ENCODE measurements at places on chromosomes 7 and 10.
A peak's percentile ranks its signal among the peaks of the same experiment; 100 is the strongest.

- peak; percentile 52 for DNase-seq
These were observed 135.5 kb upstream of the FRMD4A start for GRCh38 chr10:14466257-14466656.

GRCh38 chr10:103451091-103451813 lies 918 bp downstream of the CALHM2 start:
- DNase-seq, result peak; percentile 38

- no peak for DNase-seq
These were observed 8.2 kb upstream of the BLVRA start for GRCh38 chr7:43750016-43750887.

DNA sequence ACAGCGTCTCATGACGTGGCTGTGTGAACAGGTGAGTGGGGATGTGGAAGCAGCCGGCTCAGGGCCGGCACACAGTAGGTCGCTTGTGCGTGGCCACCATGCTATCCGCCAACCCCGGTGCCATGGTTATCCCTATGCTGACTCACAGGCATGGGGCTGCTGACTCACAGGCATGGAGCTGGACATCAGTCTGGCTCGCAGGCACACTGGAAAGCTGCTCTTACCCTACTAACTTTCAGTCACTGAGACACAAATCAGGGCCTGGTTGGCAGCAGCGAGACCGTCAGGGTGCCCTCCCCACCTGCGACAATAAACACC lies 341.9 kb downstream of the PTPRN2 start:
- peak; percentile 11 for DNase-seq

DNA sequence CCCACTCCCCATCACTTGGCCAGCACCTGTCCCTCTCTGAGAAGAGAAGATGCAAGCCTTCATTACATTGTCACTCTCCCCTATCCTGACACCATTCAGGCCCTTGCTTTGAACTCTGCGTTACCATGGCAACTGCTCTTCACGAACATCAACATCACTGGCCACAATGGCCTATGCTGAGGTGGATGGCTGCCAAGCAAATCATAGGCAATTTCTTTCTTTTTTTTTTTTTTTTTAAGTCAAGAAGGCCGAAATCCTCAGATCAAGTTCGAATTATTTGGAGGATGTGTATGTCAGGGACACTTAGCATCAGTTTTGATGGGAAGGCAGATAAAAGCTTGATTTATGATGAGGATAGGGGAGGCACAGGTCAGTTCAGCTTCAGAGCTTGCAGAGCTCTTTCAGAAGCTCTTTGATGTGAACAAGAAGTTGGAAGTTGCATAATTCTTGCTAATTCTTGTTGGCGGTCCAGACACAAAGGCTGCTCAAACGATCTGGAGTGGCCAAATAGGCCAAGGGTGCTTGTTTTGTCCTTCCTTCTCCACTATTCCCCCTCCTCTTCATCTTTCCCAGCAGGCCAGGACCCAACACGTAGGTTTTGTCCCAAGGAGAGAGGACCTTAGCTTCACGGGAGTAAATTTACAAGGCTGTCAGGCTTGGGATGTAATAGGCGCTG lies 179.9 kb upstream of the NPVF start:
- peak; percentile 4 for DNase-seq

- no peak for DNase-seq
These were observed 139.4 kb upstream of the GPR22 start for GRCh38 chr7:107330478-107330877.

- DNase-seq, result peak; percentile 70
These were observed 97.4 kb upstream of the PDCD4 start for GRCh38 chr10:110774069-110775019.

GRCh38 chr10:113765910-113766309 lies 14.4 kb downstream of the PLEKHS1 start:
- no peak for DNase-seq

- DNase-seq, result peak; percentile 11
These were observed 14.4 kb upstream of the SRRM3 start for GRCh38 chr7:76187272-76187671.

- DNase-seq, result no peak
These were observed 53.3 kb downstream of the SH3PXD2A start for GRCh38 chr10:103802081-103802480.

GRCh38 chr7:47536661-47537611 lies 45.0 kb downstream of the TNS3 start:
- peak; percentile 86 for DNase-seq

DNA sequence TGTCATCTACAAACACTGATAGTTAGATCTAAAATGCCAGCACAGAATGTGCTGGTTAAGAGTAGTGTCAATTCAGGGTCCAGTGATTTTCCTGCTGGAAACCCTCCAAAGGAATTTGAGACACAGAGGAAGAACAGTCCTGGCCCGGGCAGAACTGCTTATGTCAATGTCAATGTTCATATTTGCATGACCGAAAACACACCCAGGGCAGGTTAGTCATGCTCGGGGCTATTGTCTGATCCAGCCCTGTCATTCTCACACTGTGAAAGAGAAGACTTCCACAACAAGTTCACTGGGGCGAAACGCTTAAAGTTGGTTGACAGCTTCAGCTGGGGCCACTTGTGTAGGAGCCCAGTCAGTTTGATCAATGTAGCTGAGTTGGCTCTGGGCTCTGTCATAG lies 139.3 kb downstream of the C1GALT1 start:
- DNase-seq, result peak; percentile 51

GRCh38 chr7:69651101-69651590 lies 52.9 kb downstream of the AUTS2 start:
- DNase-seq, result no peak

DNA sequence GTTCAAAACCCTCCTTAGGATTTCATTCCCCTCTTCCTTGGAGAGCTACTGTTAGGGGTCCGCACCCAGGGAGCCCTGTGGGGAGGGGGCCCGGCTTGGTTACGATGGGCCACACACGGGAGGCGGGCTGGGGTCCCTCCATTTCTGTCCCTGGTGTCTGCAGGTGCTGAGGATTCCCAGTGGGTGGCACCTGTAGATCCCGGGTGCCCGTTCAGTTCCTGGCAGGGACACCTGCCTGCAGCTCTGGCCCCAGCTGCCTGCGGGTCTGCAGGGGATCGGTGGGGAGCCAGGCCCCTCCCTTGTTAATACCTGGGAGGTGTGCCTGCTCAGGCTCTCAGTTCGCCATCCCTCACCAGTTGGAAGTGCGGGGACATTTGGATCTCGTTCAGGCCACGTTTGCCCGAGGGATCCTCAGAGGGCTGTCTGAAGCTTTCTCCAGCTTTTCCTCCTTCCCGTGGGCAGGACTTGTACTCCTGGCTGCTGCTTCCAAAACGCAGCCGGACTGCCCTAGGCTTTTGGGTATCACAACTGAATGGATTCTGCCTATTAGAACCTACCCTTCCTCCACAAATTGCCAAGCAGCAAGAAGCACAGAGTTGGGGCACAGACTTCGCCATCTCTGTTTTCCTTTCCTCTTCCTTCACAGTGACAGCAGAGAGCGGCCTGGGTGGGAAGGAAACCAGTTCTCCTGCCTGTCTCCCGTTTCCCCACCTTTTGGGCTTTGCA lies 22.3 kb upstream of the IL15RA start:
- DNase-seq, result no peak

GRCh38 chr7:96663871-96664445 lies 45.7 kb downstream of the SEM1 start:
- DNase-seq, result no peak

DNA sequence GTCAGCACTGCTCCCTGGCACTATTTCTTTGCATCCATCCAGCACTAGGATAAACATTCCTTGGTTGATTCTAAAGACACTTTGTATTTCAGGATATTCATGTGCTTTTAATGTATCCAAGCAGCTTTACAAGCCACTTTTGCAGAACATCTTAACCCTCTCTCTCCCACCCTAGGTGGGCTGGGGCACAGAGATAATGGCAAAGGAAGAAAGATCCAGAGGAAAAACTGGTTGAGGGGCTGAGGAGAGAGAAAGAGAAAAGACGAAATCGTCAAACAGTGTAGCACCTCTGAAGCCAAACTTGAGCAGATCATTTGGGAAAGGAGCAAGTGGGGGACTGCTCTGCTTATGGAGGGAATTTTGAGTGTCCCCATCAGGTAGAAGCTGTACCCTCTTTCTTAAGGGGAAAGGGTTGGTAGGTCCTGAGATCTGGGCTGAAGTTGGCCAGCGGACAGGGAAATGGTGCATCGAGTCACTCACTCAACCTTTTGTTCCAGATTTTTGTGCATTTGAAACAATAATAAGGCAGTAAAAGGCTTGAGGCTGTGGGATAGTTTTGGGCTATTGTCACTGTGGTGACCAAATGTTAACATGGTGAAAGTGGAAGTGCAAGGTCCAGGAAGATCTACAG lies 4.2 kb upstream of the HOXA13 start:
- no peak for DNase-seq

- DNase-seq, result no peak
These were observed 34.4 kb upstream of the GRM8 start for GRCh38 chr7:127287133-127287532.

- DNase-seq, result no peak
These were observed 10.8 kb downstream of the ANXA11 start for GRCh38 chr10:80194373-80195045.

- DNase-seq, result no peak
These were observed 307.1 kb downstream of the SEMA3D start for GRCh38 chr7:84879570-84880325.

- DNase-seq, result no peak
These were observed 15.3 kb downstream of the AOC1 start for GRCh38 chr7:150867605-150868004.

DNA sequence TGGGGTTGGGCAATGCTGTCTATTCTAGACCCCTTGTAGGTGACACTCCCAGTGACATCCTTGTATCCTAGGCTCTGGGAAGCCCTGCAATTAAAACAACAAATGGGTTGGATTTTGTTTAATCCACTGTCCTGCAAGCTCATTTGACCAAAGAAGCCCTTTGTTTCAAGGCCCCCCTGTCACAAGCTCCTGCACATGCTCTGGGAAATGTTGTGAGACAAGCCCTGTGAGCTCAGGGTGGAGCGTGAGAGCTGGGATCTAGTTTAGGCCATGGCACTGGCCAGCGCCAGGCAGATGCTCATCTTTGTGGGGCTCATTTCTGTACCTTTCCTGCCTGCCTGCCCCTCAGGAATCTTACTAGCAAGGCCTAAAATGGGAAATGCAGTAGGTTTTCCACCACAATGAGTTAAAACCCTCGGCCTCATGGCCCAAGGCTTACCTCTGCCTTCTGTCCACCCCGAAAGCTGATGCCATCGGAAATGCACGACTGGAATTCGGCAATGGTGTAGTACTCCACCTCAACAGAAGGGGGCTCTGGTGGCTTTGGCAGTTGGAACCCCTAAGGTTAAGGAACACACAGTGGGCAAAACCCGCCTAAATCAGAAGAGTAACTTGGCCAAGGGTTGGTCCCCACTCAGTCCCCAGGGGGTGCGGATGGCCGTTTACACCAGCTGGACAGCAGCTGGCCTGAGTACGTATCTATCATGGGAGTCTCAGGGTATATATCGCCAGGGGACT lies 112.0 kb downstream of the NEURL1 start:
- peak; percentile 23 for DNase-seq

- DNase-seq, result no peak
These were observed 73.6 kb downstream of the EPC1 start for GRCh38 chr10:32273336-32273735.

DNA sequence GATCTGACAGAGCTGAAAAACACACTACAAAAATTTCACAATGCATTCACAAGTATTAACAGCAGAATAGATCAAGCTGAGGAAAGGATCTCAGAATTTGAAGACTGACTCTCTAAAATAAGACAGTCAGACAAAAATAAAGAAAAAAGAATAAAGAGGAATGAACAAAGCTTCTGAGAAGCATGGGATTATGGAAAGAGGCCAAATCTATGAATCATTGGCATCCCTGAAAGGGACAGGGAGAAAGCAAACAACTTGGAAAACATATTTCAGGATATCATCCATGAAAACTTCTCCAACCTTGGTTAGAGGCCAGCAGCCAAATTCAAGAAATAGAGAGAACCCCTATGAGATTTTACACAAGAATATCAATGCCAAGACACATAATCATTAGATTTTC lies 804.8 kb upstream of the IGFBP3 start:
- DNase-seq, result peak; percentile 12

DNA sequence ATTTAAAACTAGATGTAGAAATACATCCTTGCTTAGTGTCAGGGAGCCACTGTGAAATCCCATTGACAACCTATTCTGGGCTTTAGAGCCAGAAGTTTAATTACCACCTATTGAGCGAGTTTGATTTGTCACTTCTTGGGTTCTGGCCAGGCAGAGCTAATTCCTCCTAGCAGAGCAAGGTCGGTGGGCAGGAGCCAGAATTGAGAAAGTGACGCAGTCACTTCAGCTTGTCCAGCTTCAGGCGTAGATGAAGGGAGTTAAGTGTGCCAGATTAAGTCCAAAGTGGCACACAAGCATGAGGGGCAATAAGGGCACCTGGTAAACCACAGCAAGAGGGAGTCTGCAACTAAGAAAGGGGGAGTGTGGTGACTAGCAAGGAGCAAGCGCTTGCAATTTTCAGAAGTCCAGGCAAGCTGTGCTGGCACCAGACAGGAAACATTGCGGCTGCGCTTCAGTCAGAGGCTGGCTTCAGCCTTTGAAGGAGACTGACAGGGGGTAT lies 119.4 kb downstream of the ST7 start:
- peak; percentile 95 for DNase-seq

DNA sequence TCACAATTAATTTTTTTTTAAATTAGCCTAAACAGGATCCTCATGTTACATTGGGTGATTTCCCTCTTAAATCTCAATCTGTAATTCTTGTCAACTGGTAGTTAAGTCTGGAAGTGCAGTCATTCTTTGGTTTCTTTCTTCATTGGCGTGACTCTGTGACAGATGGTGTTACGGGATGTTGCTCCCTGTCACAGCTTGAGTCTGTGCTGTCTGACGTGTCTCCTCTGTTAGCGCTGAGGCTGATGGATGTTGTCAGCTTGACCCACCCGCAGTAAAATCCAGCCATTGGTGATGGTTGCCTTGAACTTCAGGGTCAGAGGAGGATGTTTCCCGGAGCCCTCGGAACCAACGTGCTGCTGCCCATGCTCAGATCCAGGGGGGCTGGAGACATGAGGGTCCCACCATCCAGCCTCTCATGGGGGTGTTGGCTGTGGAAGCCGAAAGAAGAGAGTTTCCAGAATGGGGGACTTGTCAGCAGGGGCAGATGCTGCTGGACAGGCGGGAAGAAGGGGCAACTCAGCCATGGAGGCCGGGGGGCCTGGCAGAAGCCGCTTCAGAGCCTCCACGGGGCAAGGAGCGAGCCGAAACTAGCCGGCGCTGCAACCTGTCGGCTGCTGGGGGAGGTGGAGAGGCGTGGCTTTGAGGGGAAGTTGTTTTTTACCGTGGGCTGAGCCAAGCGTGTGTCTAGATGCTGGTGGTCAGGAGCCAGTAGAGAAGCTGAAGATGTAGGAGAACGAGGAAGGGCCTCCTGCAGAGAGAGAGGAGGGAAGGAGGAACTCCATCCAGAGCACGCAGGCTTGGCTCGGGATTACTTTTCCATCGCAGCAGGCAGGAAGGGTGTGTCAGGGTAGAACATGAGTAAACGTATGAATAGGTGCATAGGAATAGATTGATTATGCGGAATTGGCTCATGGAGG lies 3.5 kb downstream of the SUN1 start:
- no peak for DNase-seq

GRCh38 chr10:48885376-48885775 lies 54.3 kb downstream of the LRRC18 start:
- peak; percentile 12 for DNase-seq
